ENCODE measurements at places on chromosomes 5 and 9.
A peak's percentile ranks its signal among the peaks of the same experiment; 100 is the strongest.

DNA sequence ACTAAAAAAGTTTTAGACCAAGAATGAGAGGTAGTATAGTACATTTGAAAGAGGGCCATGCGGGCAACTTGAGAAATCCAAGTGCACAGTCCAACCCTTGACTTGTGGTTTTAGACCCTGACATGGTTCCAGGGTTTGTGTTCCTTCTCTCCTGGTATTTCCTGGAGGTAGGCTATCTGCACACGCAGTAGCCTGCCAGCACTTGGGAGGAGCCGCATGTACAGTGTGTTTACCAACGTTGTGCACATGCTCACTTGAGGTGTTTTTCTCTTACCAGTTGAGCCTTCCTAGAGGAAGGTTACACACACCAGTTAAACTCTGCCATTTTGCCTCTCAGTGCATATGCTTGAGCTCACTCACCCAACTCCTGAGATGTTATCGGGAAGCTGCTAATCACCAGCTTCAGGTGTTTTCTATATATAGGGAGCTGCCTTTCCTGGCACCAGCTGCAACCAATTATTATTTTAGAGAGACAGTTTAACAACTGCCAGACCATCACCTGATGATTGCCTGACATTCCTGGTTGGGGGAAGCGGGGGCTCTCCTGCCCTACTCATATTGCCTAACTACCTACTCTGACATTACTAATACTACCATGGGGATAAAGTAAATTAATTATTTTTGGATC lies 593.4 kb upstream of the TUSC1 start:
- DNase-seq, result no peak

- no peak for DNase-seq
Measured at GRCh38 chr5:56565644-56566043, 249.7 kb upstream of the MAP3K1 start.

DNA sequence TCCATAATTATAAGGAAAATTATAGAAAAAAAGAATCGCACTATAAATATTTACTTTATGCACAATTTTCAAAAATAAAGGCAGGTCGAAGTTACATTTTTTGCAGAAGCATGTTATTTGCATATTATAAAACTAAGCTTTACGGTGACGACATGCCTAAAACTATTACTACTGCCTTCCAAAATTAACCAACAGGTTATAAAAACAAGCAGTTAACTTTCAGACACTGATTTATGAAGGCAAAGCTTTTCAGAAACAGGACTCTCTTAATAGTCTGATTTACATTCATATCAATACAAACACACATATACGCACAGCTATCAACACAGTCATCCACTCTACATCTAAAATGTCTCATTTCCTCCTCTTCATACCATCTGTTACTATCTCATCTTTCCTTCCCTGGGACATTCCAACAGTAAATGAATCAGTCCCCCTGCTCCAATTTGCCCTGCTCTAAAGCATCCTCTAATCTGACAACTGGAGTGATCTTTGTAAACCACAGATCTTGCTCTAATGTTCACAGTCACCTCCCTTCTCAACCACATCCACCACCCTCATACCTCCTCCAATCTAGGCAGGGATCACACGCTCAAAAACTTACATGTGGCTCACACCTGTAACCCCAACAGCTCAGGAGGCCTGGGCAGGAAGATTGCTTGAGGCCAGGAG lies 21.6 kb downstream of the FBXW11 start:
- no peak for DNase-seq

- no peak for DNase-seq
Measured at GRCh38 chr9:31336841-31337240, 1047.6 kb upstream of the ACO1 start.

DNA sequence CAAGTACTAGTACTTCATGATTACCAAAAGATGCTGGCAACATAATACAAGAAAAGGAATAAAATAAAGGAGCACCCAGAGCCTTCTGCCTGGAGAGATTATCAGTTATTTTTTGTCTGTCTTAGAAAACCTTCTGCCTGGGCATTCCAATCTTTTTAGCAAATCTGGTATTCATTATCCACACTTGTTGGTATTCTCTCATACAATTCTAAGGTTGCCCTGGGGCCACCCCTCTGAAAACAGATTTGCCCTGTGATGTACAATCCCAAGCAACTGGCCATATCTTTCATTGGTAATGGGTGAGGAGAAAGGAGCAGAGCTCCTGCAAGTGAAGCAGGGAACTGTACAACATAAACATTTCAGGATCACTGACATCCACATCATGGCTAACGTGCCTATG lies 47.8 kb downstream of the WDR41 start:
- DNase-seq, result no peak

- DNase-seq, result no peak
Measured at GRCh38 chr9:124217836-124218437, 39.8 kb upstream of the NEK6 start.

- DNase-seq, result no peak
Measured at GRCh38 chr5:174097486-174098185, 52.1 kb downstream of the NSG2 start.

GRCh38 chr5:151151263-151151660 lies 6.3 kb downstream of the ANXA6 start:
- DNase-seq, result no peak

- no peak for DNase-seq
Measured at GRCh38 chr9:19284729-19285128, 54.2 kb downstream of the DENND4C start.

- no peak for DNase-seq
Measured at GRCh38 chr9:120855827-120856670, 13.3 kb upstream of the PSMD5 start.

DNA sequence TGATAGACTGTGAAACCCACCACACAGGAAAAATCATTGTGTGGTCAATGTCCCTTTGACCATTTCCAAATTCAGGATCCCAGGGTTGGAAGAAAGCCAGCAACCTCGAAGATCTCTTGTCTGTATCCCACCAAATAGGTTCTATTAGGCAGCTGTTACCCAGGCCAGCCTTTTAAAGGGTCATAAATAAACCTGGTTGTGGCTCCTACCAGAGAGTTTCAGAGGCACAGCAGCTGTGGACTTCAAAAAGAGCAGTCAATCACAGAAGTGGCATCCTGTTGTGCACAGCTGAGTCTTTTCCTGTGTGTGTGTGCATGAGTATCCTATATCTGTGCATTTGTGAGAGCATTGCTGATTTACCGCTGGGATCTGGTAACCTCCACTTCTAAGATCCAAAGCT lies 23.7 kb upstream of the OR2S2 start:
- no peak for DNase-seq

GRCh38 chr9:127214421-127215267 lies 49.9 kb upstream of the GARNL3 start:
- DNase-seq, result peak; percentile 48

DNA sequence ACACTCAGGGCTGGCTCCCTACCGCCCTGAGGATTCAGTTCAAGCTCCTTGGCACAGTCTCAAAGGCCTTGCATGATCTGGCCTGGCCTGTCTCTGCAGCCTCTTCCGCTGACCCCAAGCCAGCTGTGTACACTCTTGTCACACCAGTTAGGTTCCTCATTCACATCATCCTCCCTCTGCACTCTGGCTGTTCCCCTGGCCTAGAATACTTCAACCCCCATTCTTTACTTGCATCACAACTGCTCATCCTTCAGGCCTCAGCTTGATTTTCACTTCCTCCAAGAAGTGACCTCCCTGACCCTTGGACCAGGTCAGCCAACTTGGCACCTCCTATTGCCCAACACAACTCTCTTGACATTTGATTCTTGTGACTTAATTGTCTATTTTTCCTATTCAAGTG lies 18.9 kb upstream of the PFDN1 start:
- no peak for DNase-seq

DNA sequence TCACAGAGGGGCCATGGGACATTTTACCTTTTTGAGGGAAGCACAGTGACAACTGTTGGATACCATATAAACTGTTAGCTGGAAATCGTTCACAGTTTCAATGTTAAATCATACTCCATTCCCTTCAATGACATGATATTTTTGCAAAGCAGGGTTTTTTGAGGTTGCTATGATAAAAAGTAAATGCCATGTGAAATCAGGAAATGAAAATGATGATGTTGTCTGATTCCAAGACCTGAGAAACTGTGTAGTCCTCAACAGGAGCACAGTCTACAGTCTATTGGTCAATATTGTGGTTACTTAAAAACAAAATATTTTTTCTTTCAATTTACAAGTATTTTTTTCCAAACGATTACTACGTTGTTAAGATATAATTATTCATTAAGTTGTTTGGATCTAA lies 24.0 kb upstream of the ADAM19 start:
- no peak for DNase-seq

DNA sequence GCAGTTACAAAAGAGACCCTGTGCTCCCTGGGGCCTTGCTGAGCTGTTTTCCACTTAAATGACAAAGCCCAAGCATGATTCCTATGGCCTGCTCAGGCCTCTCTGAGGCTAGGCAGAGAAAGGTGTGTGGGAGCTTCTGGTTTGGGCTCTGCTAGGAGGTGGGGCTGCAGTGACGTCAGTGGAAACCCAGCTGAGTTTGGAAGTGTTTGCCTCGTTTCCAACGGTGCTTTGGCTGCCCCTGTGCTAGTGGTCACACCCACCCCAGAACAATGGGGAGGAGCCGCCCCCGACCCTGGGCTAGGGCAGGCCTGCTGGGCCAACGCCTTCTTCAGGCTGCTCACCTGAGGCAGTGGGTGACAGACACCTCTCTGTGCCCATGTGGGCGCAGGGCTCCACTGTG lies 10.4 kb downstream of the ANGPTL2 start:
- no peak for DNase-seq

DNA sequence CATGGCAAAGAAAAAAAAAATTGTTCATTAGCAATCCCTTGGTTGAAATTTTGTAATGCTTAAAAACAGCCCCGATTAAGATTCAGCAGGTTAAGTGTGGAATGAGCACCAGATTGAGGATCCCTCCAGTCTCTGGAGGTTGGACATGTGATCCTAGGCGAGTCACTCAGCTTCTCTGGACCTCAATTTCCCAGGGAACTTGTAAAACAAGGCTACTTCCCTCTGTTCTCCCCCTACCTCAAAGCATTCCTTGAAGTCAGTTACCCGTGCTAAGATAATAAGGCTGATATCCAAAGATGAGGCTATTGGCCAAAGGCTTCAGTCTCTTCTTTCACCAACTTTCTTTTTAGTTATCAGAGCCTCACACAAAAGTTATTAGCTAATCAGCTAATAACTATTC lies 2.9 kb downstream of the KLHL3 start:
- no peak for DNase-seq

GRCh38 chr5:154260224-154260927 lies 69.8 kb downstream of the GALNT10 start:
- DNase-seq, result no peak

GRCh38 chr5:135386886-135387628 lies 12.0 kb downstream of the MACROH2A1 start:
- DNase-seq, result no peak

DNA sequence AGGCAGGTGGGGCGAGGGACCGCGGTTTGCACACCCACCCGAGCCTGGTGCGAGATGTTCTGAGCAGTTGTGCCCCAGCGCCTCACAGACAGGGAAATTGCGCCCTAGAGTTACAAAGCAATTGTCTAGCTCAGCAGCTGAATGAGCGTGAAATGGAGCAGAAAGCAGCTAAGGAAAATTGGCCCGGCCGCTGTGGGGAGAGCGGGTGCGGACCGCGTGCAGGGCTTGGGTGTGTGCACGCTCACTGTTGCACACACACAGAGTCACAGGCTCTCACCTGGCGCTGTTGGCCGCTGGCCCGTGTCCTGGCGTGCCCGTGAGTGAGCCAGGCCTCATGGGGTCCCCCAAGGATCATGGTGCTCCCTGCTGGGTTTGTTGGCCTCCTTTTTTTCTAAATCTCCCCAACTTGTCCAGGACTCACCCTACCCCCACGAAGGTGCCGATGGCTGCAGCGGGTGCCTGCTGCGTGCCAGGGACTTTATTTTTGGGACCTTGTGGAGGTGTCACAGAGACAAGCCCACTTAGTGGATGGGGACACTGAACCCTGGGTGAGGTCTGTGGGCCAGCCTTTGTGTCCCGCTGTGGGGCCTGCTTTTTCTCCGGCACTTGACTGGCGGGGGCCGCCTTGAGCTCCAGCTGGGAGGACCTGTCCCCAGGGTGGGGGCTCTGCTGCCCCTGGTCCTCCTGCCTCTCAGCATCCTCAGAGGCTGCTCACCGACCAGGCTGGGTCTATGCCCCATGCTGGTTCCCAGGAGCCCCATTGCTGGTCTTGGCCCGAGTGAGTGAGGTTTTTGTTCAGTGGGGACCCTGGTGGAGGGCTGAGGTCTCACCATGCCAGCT lies 5.2 kb downstream of the RXRA start:
- no peak for DNase-seq

- no peak for DNase-seq
Measured at GRCh38 chr5:178058321-178059012, 54.9 kb upstream of the N4BP3 start.

DNA sequence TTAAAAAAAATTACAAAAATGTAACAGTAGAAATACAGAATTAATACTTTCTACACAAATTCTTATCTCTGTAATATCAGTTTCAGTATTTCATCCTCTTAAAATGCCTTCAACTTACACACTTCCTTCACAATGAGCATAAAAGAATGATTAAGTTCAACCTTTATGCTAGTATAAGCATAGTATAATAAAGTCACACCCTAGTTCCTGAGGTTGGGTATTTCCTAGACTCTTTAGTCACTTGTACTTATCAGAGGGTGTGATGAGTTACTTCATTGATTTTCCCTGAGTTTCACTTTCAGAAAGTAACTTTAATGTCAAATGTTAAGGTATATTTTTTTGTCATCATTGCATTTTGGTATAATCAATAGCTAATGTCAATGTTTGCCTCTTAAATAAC lies 302.4 kb downstream of the PDE4D start:
- DNase-seq, result no peak

DNA sequence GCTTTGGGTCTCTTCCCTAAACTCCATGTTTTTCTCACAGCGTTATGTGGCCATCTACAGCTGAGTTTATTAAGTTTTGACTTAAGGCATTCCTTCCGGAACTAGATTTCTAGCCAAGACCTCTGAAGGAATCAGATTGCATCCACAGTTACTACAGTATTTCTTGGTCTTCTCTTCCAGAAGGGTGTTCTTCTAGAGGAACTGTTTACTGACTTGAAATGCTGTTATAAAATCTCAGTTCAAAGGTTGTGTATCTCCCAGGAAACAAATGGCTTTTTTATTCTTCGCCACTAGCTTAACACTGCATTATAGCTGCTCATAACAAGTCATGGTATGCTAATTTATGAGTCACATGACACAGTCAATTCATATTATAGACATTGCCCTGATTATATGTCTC lies 55.3 kb upstream of the RAD23B start:
- DNase-seq, result no peak

DNA sequence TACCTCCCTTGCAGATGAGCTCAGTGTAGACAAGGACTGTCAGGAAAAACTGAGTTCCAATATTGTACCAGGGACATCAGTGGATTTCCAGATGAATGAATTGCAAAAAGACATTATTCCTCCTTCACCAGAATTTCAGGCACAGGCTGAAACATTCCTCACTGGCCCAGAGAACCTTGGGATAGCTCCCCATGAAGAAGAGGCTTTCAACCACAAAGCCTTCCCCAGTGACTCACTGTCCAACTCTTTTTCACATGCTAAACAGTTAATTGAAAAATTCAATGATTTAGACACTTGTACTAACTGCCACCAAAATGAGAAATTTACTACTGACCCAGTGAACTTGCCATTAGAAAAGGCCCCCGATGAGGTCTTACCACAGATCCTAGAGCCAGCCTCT lies 144.5 kb downstream of the UNC13B start:
- DNase-seq, result no peak

- no peak for DNase-seq
Measured at GRCh38 chr5:124040799-124041198, 528.8 kb downstream of the CSNK1G3 start.
